ENCODE measurements at places on chromosomes 3 and 15.

- peaks cover 26% of the 10 kb centered on the region for H3K4me1 ChIP-seq
- H3K4me3 ChIP-seq = no peak overlapping the region
- H3K27ac ChIP-seq = no peak overlapping the region
- no peak for ATAC-seq
- H3K27me3 ChIP-seq = no peaks in the 10 kb centered on the region
Measured at GRCh38 chr3:126081618-126082361, 2.1 kb downstream of the SLC41A3 start.

DNA sequence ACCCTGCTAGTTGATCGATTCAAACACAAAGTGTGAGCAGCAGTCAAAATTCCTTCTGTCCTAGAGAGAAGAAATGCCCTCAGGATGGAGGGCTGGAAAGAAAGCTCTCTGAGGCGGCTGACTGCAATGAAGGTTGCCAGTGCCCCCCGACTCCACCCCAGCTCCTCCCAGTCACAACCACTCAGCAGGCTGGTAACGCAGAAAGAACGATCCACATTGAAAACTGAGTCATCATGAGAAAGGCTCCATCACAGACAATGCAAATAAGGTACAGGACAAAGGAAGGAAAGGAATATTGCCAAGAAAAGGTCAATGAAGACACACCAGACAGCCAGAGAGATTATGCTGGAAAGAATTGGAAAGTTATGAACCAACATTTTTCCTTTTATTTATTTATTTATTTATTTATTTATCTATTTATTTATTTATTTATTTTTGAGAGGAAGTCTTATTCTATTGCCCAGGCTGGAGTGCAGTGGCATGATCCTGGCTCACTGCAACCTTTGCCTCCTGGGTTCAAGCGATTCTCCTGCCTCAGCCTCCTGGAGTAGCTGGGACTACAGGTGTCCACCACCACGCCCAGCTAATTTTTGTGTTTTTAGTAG, 17.4 kb upstream of the VGLL4 start:
- peaks cover 19% of the 10 kb centered on the region for H3K4me1 ChIP-seq
- no peaks in the 10 kb centered on the region for H3K36me3 ChIP-seq
- H3K27me3 ChIP-seq = no peaks in the 10 kb centered on the region
- no peak overlapping the region for H3K27ac ChIP-seq

GRCh38 chr3:185847506-185847905, 22.7 kb upstream of the IGF2BP2 start:
- no peak overlapping the region for H3K27ac ChIP-seq
- H3K4me1 ChIP-seq = no peaks in the 10 kb centered on the region
- no peak for ATAC-seq
- no peaks in the 10 kb centered on the region for H3K36me3 ChIP-seq
- no peak overlapping the region for H3K4me3 ChIP-seq

DNA sequence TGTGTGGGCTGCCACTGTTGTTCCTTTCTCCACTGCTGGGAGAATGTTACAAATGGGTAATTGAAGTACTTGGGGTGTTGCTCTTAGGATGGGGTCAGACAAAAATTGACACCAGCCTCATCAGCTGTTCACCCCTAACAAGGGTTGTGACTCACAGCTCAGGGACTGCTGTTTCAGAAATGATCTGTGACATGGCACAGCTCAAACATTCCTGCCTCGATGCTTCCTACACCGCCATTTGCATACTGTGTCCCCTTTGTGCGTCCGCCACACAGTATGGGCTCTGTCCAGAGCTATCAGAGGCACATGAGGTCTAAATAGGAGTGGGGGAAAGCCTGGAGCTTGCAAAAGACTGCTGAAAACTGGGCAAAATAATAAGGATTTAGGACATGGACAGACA, 43.9 kb downstream of the CCNL1 start:
- H3K27ac ChIP-seq = no peak overlapping the region
- H3K4me3 ChIP-seq = no peak overlapping the region
- H3K4me1 ChIP-seq = peaks cover 5% of the 10 kb centered on the region
- no peaks in the 10 kb centered on the region for H3K27me3 ChIP-seq

- no peak overlapping the region for H3K4me3 ChIP-seq
- no peaks in the 10 kb centered on the region for H3K27me3 ChIP-seq
- H3K36me3 ChIP-seq = no peaks in the 10 kb centered on the region
Measured at GRCh38 chr3:177726807-177727206, 529.5 kb upstream of the TBL1XR1 start.

Measured in gastroesophageal sphincter (tissue), 4 donors.